Esophagus squamous epithelium (tissue), 5 donors: ENCODE measurements at places on chromosomes 4 and X. TPM values are rescaled to one million over a fixed set of nuclear protein-coding genes. Genes with fewer than 3 reads are reported as not detected.

Gene PAGE1
- not detected for total RNA-seq

- DNase-seq: no peak
Measured at GRCh38 chrX:134931550-134931949, 59.2 kb upstream of the SMIM10 start.

Gene CSAG3
- total RNA-seq: not detected

DNA sequence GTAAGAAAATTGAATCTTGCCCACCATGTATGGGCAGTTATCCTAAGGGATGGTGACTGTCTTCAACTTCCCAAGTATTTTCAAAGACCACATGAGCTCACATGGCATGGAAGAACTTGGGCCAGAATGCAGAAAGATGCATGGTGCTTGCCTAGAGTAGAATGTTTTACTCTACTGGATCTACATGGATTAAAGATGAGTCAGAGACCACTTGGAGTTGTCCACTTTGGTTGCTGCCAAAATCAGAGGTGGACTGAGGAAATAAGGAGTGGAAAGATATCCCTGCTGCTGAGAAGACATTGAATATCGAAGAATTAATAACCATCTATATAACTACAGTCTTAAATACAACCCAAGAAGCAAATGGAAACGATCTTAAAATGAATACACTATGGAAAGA lies 498.1 kb downstream of the NLGN4X start:
- no peak for DNase-seq

- DNase-seq: no peak
Measured at GRCh38 chrX:27598312-27598711, 8.2 kb downstream of the DCAF8L2 start.

Gene SLITRK4
- total RNA-seq: 1.2 TPM

DNA sequence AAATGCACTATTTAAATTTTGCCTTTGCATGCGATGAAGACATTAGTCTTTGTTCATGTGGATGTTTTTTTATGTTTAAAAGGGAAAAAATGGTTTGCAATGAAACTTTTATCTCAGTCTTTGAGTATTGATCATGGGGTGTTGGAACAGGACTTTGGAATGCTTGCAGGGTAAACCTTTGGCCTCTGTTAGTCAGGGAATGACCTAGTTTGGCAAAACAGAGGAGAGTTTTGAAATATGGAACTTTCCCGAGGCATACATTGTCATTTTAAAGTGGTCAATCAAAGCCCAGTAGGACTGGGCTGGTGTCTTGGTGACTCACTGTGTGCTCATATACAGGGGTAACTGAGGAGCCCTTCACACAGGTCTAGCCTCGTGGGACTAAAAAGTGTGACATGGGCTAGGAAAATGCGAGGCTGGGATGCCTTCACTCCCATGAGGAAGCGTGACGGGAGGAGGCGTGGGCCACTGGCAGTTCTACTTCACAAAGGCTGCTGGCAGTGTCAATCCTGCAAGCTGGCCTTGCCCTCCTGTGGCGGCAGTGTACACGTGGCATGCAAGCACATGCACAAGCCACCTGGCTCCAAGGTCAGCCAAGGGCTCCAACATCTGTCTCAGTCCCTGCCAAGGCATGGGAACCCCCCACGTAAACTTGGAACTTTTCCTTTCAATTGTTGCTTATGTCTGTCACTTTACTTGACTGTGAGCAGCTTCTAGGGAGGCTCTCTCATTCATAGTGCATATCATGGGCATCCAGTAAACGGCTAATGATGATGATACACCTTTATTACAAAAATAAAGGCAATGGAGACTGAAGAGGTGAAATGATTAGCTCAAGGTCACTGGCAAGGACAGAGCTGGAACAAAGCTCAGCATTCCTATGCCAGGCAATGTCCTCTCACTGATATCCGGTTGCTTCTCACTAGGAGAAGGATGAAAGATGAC lies 5.2 kb upstream of the F11 start:
- DNase-seq: no peak

Gene SLC34A2
- 0.15 TPM for total RNA-seq

Gene F11
- not detected for total RNA-seq

Gene SYAP1
- 22.8 TPM for total RNA-seq

GRCh38 chrX:143340190-143340589 lies 177.1 kb downstream of the SPANXN3 start:
- no peak for DNase-seq
